ENCODE measurements at places on chromosomes 1 and 21.

- DNase-seq: no peak
These were observed 72.5 kb downstream of the RPS6KC1 start for GRCh38 chr1:213123536-213123935.

DNA sequence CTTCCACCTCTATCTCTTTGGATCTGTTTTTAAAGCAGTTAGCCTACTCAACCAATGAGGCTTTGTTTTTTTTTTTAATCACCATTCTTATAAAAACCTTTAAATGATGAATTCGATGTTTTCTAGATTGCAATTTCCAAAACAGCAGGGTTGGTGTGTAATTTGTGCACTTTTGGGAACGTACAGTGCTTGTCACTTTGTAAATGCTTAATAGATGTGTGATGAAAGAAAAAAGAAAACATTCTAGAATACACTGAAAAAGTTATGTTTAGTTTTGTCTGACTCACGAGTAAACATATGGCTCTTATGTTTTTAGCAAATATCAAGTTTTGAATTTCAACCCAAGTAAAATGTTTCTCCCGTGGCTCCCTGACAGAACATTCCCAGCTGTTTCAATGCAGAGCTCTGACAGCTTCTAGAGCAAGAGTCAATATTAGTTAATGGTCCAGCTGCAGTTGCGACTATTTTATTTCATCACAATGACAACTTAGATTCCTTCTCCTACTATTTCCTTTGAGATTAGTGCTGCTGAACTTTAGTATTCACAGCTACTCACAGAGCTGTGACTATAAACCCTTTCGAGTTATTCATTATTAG, 362.5 kb upstream of the ADAMTS5 start:
- DNase-seq: peak; percentile 11

DNA sequence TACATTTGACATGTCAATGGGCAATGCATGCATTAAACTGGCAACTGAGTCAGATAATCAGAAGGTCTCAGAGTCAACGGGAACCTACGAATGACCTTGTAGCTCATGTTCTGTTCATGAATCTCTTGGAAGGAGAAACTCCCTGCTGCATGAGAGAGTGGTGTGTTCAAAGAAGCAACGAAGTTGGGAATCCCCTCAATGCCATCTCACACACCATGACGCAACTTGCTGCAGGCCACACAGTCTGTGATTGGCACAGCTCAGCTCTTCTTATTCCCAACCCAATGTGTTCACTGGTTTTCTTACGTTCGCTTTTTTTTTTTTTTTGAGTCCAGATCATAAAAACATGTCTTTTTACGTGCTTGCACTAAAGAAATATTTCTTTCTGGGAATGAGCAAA, 53.5 kb upstream of the PRDM2 start:
- no peak for DNase-seq

DNA sequence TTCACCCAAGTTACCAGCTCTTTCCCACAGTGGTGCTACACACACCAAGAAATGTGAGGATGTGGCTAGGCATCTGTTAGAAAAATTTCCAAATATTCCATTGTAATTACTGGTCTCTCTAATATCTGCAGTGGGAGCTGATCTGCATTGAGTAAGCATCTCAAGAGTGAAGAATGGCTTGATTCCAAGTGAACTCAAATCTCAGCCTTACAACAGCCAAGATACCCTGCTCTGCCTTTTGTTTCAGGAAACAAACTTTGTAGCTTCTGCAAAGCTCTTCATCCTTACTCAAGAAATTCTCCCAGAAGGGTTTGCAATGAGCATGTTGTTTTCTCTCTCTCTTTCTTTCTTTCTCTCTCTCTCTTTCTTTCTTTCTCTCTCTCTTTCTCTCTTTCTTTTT, 181.1 kb downstream of the FCRL5 start:
- DNase-seq: no peak

- DNase-seq: no peak
These were observed 143.2 kb downstream of the HHIPL2 start for GRCh38 chr1:222404710-222405109.

- DNase-seq: no peak
These were observed 1.6 kb downstream of the ELOVL1 start for GRCh38 chr1:43366179-43366578.

- peak; percentile 39 for DNase-seq
These were observed 10.6 kb downstream of the TXNIP start for GRCh38 chr1:145985502-145986439.

GRCh38 chr1:30041741-30042437, 681.5 kb downstream of the MATN1 start:
- no peak for DNase-seq

GRCh38 chr1:190479050-190479397, 1.4 kb upstream of the BRINP3 start:
- DNase-seq: no peak

GRCh38 chr21:16570171-16570570, 840.4 kb downstream of the USP25 start:
- no peak for DNase-seq

GRCh38 chr1:227317011-227317451, 1.3 kb downstream of the CDC42BPA start:
- peak; percentile 47 for DNase-seq

All from eye (tissue), 1 donor.